Stimulated activated CD8-positive, alpha-beta memory T cell treated with anti-CD3 and anti-CD28 coated beads, Interleukin-7, amount 100 ng/mL, for 24 hours (primary cell): ENCODE measurements at places on chromosomes 7 and 10.

- no peak for DNase-seq
These were observed 119.0 kb downstream of the PTPN20 start for GRCh38 chr10:47030191-47030703.

- no peak for DNase-seq
These were observed 18.2 kb downstream of the DNAJC12 start for GRCh38 chr10:67819768-67820204.

DNA sequence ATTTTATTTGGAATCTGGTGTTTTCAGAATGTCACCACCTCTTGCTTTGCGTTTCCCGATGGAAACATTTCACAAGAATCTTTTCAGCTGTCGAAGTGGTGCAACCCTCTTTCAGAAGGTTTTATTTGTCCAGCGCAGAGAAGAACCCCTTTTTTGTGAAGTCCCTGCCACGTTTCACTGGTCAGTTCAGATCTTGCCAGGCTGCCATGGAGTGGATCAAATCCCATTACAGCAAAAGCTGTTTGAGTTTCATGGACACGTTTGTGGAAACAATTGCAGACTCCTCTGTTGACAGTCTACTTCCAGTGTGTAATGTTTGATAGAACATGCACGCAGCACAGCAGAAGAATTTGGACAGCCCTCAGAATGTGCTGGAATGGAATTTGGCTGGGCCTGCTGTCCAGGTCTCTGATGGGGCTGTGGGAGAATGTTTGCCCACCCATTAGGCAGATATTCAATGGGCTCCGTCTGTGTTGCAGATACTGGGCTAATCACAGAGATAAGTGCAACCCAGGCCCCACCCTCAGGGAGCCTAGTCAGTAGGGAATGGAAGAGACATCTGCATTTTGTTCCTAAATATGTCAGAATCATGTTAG is 143.2 kb downstream of the GRK5 start:
- DNase-seq = no peak

- DNase-seq = no peak
These were observed at the start of gene LRMDA for GRCh38 chr10:75431180-75432111. Gene LRMDA, plus strand, starts transcription at chr10:75431624.

GRCh38 chr10:44520651-44521050 is 135.8 kb upstream of the CXCL12 start:
- DNase-seq = no peak

GRCh38 chr7:145698526-145699262 is 417.9 kb upstream of the CNTNAP2 start:
- DNase-seq = no peak

DNA sequence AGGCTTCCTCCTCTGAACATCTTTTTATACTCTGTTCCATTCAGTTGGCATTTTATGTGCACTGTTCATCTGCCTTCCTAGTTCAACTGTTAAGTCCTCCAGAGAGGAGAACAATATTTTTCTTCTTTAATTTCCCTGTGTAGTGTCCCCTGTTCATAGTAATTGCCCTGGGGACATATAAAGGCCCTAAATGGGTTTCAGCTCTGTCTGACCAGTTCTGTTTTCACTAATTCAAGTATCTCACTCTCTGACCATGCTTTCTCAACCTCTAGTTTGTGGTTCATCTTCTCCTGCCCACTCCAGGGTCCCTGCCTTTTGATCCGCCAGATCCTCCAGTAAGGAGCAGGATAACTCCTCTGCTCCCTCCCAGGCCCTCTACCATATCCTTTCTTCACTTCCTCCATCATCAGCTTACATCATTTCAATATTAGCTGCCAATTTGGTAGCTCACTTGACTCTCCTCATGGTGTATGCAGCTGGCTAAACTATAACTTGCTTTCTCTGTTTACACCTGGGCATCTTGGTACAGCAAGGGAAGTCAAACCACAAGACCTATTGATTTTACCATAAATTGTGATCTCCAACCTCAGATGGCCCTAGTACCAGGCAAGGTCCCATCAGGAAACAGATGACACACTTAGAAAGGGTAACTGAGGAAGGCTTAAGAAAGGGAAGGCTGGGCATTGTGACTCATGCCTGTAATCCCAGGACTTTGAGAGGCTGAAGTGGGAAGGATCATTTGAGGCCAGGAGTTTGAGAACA is 17.7 kb upstream of the C10orf67 start:
- DNase-seq = no peak

DNA sequence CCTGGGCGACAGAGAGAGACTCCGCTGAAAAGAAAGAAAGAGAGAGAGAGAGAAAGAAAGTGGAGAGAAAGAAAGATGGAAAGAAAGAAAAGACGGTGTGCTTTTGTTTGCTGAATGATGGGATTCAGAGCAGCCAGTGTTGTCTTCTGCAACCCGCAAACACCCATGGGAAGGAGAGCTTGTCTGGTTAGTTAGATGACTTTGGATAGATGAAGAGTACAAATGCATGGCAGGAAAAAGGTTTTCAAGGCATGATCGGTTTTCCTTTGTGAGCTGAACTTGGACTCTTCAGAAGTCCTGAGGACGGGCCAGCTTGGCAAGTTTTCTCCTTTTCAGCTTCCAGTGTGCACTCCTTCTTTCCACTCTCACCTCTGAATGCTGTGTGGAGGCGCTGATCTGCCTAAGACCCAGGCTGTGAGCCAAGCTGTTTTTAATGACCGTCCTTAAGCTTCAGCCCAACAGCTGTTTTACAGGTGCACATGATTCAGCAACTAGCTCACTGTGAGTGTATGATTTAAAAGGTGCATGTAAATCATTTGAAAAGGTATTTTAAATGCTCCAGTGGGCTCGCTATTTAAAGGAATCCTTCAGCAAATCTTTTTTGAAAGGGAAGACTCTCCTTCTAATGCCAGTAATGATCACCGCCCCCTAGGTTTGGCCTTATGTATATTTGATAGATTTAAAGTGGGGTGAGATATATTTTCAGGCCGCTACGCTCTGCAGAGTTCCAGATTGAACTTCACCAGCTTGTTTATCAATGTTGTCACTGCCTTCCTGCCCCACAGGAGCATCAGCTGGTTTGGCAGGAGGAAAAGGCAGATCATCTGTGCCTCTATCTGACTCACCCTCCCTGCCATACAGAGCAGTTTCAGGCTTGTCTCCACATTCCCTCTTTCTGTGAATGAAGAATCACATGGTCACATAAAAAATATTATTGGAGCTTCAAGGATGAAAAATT is 115.0 kb downstream of the PLXDC2 start:
- no peak for DNase-seq

GRCh38 chr10:26468700-26469099 is 30.6 kb downstream of the APBB1IP start:
- no peak for DNase-seq

DNA sequence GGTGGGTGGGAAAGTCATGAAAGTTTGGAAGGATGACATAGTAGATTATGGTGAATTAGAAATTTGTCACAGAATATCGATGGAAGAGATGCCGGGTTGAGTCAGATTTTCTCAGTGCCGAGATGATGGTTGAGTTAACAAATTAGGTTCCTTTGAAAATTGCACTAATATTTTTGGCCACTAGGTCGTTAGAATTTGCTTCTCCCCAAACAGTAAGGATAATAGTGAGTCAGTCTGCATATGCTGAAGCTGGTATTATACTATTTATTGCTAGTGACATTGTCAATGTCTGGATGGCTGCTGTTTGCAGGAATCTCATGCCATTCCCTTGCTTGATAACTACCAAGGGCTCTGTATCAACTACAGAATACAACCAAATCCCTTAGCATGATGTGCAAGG is 37.7 kb upstream of the MINDY3 start:
- no peak for DNase-seq
